ENCODE measurements at places on chromosomes 4 and X.

GRCh38 chr4:51930557-51930956, 87.6 kb downstream of the DCUN1D4 start:
- DNase-seq: no peak

- DNase-seq: no peak
Measured at GRCh38 chr4:25283948-25284347, 28.6 kb upstream of the ZCCHC4 start.

DNA sequence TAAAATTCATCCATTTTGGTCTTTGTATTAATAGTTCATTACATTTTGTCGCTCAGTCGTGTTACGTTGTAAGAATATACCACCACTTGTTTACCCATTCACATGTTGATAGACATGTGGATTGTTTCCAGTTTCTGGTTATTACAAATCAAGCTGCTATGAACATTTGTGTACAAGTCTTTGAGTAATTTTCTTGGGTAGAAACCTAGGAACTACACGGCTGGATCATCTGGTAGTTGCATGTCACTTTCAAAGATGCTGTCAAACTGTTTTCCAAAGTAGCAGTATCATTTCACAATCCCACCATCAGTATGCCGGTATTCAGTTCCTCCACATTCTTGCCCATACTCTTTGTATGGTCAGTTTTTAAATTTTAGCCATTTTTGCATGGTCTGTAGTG, 98.0 kb downstream of the GASK1B start:
- DNase-seq: no peak

DNA sequence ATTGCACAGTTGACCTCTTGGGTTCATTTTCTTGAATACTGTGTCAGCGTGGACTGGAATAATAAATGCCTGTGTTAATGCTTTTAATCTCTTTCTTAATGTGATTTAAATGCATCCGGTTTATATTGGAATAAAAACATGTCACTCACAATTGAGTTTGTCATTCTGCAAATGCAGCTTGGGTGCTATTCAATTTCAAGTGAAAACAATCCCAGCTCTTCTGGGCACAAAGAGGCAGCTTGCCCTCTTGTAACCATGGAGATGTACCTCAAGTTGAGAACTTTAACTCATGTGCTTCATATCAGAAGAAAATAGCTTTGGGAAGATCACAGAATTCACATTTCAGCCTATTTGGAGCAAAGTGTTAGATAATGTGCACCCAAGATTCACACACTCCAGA, 355.7 kb upstream of the GNPDA2 start:
- DNase-seq: no peak

GRCh38 chrX:119150163-119151050, 22.8 kb upstream of the KIAA1210 start:
- no peak for DNase-seq

Data from CD4-positive, alpha-beta T cell (primary cell).